Stimulated activated CD4-positive, alpha-beta T cell treated with anti-CD3 and anti-CD28 coated beads, Interleukin-15, amount 100 ng/mL, for 1 hour (primary cell): ENCODE measurements at places on chromosomes 11 and 22.

- peak; percentile 69 for DNase-seq
Observed at GRCh38 chr22:31292236-31292989, at the start of gene PIK3IP1. PIK3IP1 (minus strand) TSS chr22:31292488; CDS start chr22:31292344, 144 bp downstream.

DNA sequence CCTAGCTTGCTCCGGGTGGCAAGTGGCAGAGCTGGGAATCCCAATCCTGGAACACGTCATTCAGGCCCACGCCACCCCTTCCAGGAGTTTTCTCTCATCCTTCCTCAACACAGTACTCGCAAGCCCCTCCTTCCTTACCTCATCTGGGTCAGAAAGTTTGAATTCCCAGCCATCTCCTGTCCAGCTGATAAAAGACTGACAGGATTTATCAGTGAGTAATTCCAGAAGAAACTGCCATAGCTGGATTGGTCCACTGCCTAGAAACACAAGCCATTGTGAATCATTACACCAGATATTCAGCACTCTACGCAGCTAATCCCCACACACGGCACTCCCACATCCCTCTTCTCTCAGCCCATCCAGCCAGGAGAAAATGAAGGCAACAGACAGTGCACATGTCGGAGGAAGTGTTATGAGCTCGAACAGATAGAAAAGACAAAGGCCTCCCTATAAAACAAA lies 124.0 kb downstream of the ETS1 start:
- no peak for DNase-seq

- DNase-seq: no peak
Observed at GRCh38 chr11:85759915-85760314, 51.0 kb downstream of the SYTL2 start.

- DNase-seq: no peak
Observed at GRCh38 chr11:104531894-104532293, 366.4 kb downstream of the CASP12 start.

GRCh38 chr22:19992921-19993355 lies 23.7 kb downstream of the ARVCF start:
- DNase-seq: no peak

- no peak for DNase-seq
Observed at GRCh38 chr11:87754685-87755084, 420.6 kb downstream of the RAB38 start.

GRCh38 chr22:19820880-19821522 lies 33.7 kb downstream of the GNB1L start:
- DNase-seq: no peak

- DNase-seq: no peak
Observed at GRCh38 chr11:30326906-30327305, 4.0 kb downstream of the ARL14EP start.

DNA sequence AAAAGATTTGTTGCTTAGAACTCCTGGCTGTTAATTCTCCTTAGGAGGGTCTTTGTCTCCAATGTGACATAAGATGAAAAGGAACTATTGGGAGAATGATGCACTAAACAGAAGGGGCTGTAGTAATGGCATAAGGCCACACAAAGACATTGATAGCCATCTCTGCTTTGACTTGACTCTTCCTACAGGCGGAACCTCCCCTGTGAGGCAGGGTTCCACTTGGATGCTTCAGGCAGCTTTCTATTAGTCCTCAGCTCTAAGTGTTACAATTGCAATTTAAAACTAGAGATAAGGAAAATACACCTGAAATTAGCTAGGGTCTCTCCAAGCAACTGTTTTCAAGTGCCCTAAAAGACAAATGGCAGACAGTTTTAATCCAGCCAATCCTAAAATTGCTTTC lies 391.6 kb upstream of the CCDC90B start:
- DNase-seq: no peak
